Fibroblast of skin of left biceps (primary cell): ENCODE measurements at places on chromosomes 6 and 20.

DNA sequence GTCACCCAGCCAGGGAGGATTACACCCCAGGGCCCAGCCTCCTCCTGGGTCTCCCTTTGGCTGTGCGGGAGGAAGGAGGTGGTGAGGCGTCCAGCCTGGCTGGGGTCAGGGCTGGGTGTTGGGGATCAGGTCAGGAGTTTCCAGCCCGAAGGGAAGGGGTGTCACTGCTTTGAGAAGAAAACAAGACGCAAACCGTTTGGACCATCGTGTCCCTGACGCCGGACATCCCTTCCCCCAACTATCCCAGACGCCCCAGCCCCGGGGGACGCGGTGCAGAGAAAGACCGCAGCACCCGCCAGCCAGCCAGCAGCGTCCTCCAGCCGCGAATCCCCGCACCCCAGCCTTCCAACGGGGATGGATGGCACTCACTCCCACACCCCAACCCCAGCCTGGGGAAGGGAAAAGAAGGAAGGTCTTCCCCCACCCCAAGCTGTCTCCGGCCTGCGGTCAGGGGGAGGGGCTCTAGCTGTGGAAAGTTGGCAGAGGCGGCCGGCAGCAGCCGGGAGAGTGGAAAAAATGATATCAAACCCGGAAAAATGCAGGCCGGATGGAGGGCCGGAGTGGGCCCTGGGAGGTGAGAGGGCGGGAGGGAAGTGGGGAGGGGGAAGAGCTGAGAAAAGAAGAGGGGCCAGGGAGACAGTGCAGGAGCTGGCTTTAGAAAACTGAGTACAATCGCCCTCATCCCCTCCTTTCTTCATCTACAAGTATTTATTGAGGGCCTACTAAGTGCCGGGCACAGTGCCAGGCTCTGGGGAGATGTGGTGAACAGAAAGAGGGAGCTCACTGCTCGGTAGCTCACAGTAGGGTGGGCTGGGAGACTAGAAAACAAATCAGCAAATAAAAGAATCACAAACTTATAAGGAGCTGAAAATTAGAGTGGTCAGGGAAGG, 10.6 kb downstream of the REM1 start:
- DNase-seq: peak; percentile 47

GRCh38 chr6:98384801-98385200, 449.6 kb upstream of the POU3F2 start:
- DNase-seq: no peak

- DNase-seq: no peak
Observed at GRCh38 chr6:21180155-21180554, 413.4 kb upstream of the SOX4 start.

DNA sequence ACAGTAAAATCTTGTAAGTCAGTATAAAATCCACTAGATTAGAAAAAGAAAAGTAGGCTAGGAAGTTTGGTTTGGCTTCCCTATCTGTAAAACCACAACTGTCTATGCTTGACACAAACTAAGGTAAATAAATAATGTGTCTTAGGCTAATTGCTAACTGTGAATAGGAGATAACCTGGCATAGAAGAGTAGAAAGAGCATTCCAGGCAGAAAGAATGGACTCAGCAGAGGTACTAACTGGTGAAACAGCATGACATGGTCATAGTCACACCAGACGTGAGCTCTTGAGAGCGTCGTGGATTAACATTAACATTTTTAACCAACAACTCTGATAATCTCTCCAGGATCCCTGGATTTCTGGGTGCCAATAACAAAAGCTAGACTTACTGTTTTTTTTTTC, 8.7 kb upstream of the WTAP start:
- no peak for DNase-seq
